Activated CD4-positive, alpha-beta T cell treated with anti-CD3 and anti-CD28 coated beads for 36 hours (primary cell): ENCODE measurements at places on chromosomes 2 and 18. TPM values are rescaled to one million over a fixed set of nuclear protein-coding genes. Genes with fewer than 3 reads are reported as not detected.

GRCh38 chr2:124343827-124344498 is 318.9 kb downstream of the CNTNAP5 start:
- H3K4me3 ChIP-seq = no peak overlapping the region
- no peak overlapping the region for H3K27ac ChIP-seq
- no peak for DNase-seq
- H3K4me1 ChIP-seq = no peaks in the 10 kb centered on the region
- no peaks in the 10 kb centered on the region for H3K27me3 ChIP-seq

CNDP1 gene
- not detected for total RNA-seq

- no peaks in the 10 kb centered on the region for H3K36me3 ChIP-seq
- H3K27me3 ChIP-seq = peaks cover 5% of the 10 kb centered on the region
- H3K4me3 ChIP-seq = no peak overlapping the region
- no peak overlapping the region for H3K27ac ChIP-seq
- H3K4me1 ChIP-seq = peaks cover under 1% of the 10 kb centered on the region
Measured at GRCh38 chr2:174711206-174711605, 53.1 kb downstream of the CHRNA1 start.

- DNase-seq = no peak
- no peaks in the 10 kb centered on the region for H3K36me3 ChIP-seq
- H3K4me1 ChIP-seq = no peaks in the 10 kb centered on the region
- H3K27ac ChIP-seq = no peak overlapping the region
Measured at GRCh38 chr2:240304746-240305161, 130.7 kb upstream of the GPC1 start.

- no peaks in the 10 kb centered on the region for H3K36me3 ChIP-seq
- H3K4me1 ChIP-seq = peaks cover 17% of the 10 kb centered on the region
- no peak overlapping the region for H3K4me3 ChIP-seq
- no peak for DNase-seq
Measured at GRCh38 chr2:200443376-200443775, 66.5 kb downstream of the KCTD18 start.

- H3K4me3 ChIP-seq = no peak overlapping the region
- peaks cover 3% of the 10 kb centered on the region for H3K27me3 ChIP-seq
- H3K36me3 ChIP-seq = no peaks in the 10 kb centered on the region
- DNase-seq = no peak
Measured at GRCh38 chr2:144548088-144548487, 28.2 kb upstream of the ZEB2 start.

PSD4 gene
- total RNA-seq = 232 TPM

- no peak overlapping the region for H3K4me3 ChIP-seq
- H3K36me3 ChIP-seq = no peaks in the 10 kb centered on the region
- H3K4me1 ChIP-seq = no peaks in the 10 kb centered on the region
- H3K27me3 ChIP-seq = no peaks in the 10 kb centered on the region
- no peak for DNase-seq
Measured at GRCh38 chr2:181984814-181985631, 630 bp upstream of the PPP1R1C start.

DNA sequence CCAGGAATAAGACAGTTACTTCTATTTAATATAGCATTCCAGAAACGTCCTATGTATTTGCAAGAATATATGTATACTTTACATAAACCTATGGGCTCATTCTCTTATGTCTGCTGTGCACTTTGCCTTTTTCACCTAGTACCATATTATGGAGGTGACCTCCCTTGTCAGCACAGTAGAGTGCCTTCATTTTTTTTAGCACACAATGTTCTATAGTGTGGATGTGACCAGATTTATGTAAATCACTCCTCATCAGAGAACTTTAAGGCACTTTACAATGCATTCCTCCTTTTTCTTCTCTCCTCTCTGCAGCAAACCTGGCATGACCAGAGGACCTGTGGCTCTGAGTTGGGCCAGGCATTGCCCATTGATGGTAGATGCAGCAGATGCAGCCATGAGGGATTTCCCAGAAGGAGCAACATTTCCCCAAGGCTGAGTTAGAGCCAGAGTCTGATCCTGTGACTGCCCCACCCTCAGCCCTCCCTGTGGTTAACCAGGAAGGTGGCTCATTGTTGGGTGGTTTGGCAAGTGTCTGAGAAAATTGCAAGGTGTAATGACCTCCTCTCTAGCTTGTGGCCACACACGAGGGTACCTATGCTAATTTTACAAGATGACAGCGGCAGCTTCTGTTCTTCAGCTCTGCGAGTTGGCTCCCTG is 76.5 kb upstream of the DLX2 start:
- H3K36me3 ChIP-seq = no peaks in the 10 kb centered on the region
- peak; percentile 32 for DNase-seq
- H3K27me3 ChIP-seq = no peaks in the 10 kb centered on the region
- H3K4me1 ChIP-seq = peaks cover 11% of the 10 kb centered on the region
